ENCODE measurements at places on chromosomes 6 and 20.

GRCh38 chr6:143842461-143842901 is 657 bp upstream of the LTV1 start:
- no peak for DNase-seq

- no peak for DNase-seq
Measured at GRCh38 chr20:58277107-58277506, 32.4 kb upstream of the RAB22A start.

- DNase-seq, result no peak
Measured at GRCh38 chr6:137944793-137945498, 77.9 kb downstream of the TNFAIP3 start.

- DNase-seq, result no peak
Measured at GRCh38 chr20:24616258-24617079, 147.0 kb downstream of the SYNDIG1 start.

Data from heart left ventricle (tissue), 16 donors.